ENCODE measurements at places on chromosomes 12 and 14. TPM values are rescaled to one million over a fixed set of nuclear protein-coding genes. Genes with fewer than 3 reads are reported as not detected.
A peak's percentile ranks its signal among the peaks of the same experiment; 100 is the strongest.

- no peaks in the 10 kb centered on the region for H3K27me3 ChIP-seq
- no peak overlapping the region for H3K27ac ChIP-seq
- peaks cover 5% of the 10 kb centered on the region for H3K36me3 ChIP-seq
- DNase-seq = no peak
- no peaks in the 10 kb centered on the region for H3K4me1 ChIP-seq
Observed at GRCh38 chr12:113396200-113396599, 7.5 kb downstream of the SDS start.

DNA sequence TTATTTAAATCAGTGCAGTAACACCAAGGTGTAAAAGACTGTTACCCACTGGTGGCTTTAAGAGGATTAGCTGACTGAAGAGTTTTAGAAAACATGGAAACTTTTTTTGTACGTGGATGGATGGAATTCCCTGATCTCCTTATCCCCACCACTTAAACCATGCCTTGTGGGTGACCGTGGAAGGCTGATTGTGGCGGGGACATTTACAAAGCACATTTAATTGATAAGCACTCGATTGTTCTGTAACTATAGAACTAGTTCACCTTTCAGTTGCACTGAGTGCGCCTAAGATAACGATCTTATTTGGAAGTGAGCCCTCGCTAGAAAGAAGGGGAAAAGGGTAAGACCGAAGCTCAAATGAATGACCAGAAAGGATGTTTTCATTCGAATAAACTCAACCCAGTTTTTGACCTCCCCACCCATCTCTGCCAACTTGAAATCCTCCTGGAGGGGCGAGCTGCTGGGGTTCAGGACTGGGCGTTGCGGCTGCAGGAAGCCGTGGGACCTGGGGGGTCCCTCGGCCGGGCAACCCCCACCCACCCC, 688 bp upstream of the RASSF3 start:
- no peak for DNase-seq
- no peaks in the 10 kb centered on the region for H3K27me3 ChIP-seq
- peak overlapping the region; percentile 99 for H3K4me3 ChIP-seq

DNA sequence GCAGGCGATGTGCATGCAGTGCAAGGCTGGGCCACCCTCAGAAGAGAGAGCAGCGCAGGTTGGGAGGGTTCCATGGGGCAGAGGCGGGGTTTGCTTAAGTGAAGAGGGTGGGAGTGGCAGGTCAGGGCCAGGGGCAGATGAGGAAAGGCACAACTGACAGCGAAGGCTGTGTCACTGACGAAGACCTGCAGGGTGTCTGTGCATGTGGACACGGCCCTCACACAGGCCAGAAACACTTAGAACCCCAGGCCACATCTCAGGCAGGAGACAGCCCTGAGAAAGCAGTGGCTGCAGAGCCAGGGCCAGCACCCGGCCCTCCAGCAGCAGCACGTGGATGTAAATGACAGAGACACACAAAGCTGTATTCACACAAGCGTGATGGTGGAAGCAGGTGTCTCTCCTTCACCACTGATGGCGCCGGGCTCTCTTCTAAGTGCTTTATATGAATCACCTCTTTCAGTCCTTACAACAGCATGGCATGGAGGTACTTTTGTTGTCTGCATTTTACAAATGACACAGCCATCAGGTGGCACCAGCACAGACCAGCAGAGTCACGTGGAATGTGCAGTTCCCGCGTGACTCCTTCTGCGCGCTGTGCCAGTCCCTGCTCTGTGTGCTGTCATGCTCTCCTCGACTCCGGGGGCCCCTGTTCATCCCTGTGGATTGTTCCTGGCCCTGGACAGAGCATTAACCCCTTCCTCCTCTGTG, 54.6 kb downstream of the TSPAN11 start:
- H3K36me3 ChIP-seq = no peaks in the 10 kb centered on the region
- H3K27ac ChIP-seq = no peak overlapping the region
- H3K4me3 ChIP-seq = no peak overlapping the region
- peaks cover 16% of the 10 kb centered on the region for H3K4me1 ChIP-seq
- H3K27me3 ChIP-seq = no peaks in the 10 kb centered on the region
- no peak for DNase-seq

- H3K27me3 ChIP-seq = no peaks in the 10 kb centered on the region
- no peak for DNase-seq
- no peaks in the 10 kb centered on the region for H3K4me1 ChIP-seq
- H3K27ac ChIP-seq = no peak overlapping the region
- H3K36me3 ChIP-seq = no peaks in the 10 kb centered on the region
- no peak overlapping the region for H3K4me3 ChIP-seq
Observed at GRCh38 chr12:73452672-73453469, 1084.8 kb upstream of the ATXN7L3B start.

Gene FAM186B
- total RNA-seq = 0.40 TPM

Data from spleen (tissue), 13 donors.